COR-L47 (cell line): ENCODE measurements at places on chromosomes 16 and 17.

DNA sequence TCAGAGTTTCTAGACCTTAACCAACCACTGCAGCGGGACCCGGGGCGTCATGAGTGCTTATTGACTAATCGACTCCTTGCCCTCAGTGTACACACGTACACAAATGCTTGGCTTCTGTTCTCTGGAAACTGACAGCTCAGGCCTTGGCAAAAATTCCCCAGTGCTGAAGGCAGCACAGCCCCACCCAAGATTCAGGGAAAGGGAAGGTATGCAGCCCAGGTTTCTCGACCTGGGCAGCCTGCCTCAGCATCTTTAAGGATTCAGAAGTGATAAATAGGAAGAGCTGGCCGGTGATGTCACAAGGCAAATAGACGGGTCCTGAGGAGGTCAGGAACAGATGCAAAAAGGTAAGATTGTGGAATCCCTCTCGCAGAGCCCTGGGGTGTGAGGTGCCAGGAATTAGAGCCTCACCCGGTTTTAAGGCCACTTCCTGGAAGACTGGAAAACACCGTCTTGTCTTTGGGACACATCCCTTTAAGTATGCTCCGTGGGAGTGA is 9.0 kb upstream of the CDH3 start:
- DNase-seq: no peak

- no peak for DNase-seq
These were observed 266.5 kb upstream of the PSMD7 start for GRCh38 chr16:74030000-74030706.

DNA sequence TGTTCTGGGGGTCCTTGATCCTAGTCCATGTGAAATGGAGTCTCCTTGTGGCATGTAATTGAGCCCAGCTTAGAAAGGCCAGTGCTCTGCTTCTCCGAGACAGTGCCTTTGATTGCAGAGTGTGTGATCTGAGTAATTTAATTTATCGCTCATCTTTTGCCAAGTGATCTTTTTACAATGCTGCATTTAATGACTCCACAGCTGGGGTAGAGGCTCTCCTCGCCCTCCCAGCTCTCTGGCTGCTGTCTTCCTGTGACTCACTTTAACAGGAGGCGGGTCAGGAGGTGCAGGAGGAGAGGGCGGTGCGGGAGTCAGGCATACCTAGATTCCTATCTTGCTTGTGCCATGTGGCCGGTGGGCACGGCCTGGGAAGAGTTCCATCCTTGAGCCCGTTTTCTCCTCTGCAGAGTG is 113.4 kb upstream of the FOXF1 start:
- no peak for DNase-seq

DNA sequence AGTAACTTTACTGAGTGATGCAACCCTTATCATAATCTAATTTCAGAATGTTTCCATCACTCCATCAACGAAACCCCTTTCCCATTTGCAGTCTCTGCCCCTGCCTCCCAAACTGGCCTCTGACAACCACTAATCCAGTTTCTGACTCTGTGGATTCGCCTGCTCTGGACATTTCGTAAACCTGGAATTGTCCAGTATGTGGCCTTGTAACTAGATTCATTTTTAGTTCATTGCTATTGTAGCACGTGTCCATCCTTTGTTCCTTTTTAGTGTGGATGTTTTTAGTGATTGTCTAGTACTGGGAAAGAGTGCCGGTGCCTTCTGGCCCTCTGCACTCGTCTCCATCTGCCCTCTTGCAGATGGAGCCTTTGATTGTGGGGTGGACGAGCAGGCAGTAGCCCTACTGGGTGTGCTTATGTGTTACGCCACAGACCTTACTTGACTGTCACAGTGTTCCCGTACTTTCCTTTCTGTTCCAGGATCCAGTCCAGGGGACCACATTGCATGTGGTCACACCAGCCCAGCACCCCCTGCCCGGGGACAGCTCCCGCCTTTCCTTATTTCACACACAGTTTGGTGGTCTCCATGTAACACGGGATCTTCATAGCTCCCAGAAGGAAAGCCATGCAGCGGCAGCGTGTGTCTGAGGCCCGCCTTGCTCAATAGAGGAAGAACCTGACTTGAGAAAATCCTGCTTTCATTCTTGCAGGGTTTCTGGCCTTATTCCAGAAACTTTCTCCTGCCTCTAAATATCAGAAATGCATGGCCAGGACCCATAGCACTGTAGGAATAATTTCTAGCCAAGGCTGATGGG is 8.8 kb downstream of the KIAA0513 start:
- no peak for DNase-seq

DNA sequence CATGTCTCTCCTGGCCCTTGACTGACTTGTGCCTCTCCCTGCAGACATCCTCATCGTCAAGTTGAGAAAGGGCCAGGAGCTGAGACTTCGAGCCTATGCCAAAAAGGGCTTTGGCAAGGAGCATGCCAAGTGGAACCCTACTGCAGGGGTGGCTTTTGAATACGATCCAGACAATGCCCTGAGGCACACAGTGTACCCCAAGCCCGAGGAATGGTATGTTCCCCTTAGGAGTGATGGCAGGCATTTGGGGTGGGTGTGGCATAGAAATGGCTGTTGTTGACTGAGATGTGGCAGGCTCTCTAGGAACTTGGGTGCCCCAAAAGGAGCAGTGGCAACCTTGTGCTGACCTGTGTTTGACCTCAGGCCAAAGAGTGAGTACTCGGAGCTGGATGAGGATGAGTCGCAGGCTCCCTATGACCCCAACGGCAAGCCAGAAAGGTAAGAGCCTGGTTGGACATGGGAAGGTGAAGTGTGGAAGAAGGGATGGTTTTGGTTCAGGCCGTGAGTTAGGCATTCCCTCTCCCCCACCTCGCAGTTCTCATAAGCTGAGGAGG is 7.5 kb downstream of the POLR2C start:
- DNase-seq: no peak

DNA sequence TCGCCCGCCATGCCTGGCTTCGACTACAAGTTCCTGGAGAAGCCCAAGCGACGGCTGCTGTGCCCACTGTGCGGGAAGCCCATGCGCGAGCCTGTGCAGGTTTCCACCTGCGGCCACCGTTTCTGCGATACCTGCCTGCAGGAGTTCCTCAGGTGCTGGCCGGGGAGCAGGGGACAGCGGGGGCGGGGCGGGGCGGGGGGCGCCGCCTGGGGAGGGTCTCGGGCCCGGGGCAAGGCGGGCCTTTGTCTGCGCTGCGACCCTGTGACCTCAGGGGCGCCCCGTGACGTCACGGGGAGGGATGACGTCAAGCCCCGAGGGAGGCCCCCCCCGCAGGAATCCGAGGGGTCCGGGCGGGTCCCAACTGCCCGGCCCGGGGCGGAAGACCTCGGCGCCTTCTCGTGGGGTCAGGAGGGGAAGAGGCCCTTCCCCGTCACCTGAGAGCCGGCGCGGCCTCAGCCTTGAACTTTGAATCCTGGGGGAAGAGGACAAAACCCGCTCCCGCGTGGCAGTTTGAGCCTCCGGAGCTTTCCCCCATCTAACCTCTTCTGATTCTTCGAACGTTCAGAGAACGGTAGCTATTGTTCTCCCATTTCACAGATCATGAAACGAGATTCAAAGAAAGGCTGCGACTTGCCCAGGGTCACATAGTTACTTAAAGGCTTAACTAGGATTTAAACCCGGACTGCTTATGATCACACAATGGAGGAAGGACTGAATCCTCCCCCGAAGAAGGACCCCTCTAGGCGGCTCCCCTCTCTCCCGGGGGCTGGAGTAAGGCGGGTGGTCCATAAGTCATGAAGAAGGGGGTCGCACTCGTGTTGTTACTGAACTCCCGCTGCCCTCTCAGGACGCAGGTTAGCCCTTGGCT is 527 bp downstream of the TRAF4 start:
- DNase-seq: no peak

DNA sequence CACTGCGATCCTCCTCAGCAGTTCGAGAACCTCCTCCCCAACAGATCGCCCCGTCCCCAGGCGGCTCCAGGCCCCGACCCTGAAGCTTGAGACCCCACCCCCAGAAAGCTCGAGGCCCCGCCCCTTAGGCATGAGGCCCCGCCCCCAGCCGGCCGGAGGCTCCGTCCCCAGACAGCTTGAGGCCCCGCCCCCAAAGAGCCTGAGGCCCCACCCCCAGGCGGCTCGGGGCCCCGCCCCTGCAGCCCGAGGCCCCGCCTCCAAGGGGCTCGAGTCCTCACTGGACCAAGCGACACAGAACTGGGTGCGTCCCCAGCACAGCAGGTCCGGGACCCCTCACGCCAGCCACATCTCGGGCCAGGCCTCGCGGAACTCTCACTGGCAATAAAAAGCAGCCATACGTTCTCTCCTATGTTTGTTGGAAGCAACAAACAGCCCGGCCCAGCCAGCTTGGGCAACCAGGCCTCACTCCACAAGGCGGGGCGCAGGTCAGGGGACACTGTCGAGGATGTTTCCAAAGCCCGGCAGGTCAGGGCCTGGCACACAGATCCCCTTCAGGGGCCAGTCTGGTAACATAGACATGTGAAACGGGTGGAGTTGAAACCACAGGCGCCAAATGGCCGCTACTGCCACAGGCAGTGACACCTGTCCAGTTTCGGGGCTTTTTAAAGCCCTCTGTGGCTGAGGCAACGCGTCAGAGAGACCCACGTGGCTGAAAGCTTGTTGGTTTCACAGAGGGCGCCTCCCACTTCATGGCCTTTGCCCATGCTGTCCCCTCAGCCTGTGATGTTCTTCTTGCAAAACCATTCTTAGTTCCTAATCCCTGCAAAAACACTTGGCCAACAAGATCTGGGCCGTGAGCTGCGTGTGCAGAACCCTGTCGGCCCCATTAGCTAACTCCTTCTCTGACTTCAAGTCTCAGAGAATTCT is 224.2 kb downstream of the PARN start:
- no peak for DNase-seq

GRCh38 chr17:79132271-79133064 is 57.8 kb downstream of the ENGASE start:
- peak; percentile 95 for DNase-seq

DNA sequence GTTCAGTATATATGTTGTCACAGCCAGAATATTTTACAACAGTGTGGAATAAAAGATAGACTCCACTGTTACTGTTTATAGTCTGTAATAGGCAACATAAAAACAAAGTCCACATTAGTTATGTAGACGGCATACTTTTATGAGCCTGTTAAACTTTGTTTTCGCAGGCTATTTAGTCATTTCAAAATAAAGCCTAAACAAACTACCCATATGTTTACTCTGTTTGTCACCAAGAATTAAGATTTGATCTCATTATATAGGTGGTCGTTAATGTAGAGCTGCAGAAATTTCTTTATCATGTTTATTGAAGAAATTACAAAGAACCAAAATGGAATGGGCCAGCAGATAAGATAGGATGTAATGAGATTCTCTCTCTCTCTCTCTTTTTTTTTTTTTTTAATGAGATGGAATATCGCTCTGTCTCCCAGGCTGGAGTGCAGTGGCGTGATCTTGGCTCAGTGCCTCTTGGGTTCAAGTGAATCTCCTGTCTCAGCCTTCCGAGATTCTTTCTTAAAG is 943.8 kb upstream of the SOX9 start:
- DNase-seq: no peak

- peak; percentile 40 for DNase-seq
These were observed 33.8 kb upstream of the KPNB1 start for GRCh38 chr17:47615766-47616424.

GRCh38 chr17:44972953-44973352 is 4.8 kb upstream of the C1QL1 start:
- DNase-seq: no peak

GRCh38 chr17:32490101-32490482 is 3.3 kb downstream of the CDK5R1 start:
- peak; percentile 90 for DNase-seq

GRCh38 chr17:34663714-34664113 is 84.3 kb downstream of the TMEM132E start:
- no peak for DNase-seq

GRCh38 chr16:68646953-68647659 is 2.0 kb downstream of the CDH3 start:
- DNase-seq: no peak

DNA sequence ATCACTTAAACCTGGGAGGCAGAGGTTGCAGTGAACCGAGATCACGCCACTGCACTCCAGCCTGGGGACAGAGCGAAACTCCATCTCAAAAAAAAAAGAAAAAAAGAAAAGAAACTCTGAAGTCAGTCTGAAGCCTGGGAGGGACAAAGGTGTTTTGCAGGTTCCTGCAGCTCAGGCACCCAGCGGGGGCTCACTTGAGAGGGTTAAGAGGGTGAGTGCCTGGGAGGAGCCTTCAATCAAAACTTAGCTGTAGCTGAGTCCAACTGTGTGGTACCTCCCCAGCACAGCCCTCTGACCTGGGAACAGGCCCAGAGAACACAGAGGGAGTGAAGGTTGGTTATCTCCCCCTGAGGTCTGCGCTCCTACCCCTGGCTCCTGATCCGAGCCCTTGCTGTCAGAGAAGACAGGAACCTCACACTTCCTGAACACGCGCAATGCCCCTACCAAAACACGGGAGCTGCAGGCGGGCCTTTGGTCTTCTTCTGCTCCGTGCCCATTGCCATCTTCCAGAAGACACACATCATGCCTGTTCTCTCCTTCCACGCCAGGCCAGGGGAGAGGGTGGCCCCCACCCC is 20.4 kb upstream of the ZC3H18 start:
- no peak for DNase-seq

GRCh38 chr16:16009401-16009800 is 60.0 kb downstream of the ABCC1 start:
- DNase-seq: no peak

- DNase-seq: no peak
These were observed 2.7 kb downstream of the MYO15B start for GRCh38 chr17:75590314-75590761.

DNA sequence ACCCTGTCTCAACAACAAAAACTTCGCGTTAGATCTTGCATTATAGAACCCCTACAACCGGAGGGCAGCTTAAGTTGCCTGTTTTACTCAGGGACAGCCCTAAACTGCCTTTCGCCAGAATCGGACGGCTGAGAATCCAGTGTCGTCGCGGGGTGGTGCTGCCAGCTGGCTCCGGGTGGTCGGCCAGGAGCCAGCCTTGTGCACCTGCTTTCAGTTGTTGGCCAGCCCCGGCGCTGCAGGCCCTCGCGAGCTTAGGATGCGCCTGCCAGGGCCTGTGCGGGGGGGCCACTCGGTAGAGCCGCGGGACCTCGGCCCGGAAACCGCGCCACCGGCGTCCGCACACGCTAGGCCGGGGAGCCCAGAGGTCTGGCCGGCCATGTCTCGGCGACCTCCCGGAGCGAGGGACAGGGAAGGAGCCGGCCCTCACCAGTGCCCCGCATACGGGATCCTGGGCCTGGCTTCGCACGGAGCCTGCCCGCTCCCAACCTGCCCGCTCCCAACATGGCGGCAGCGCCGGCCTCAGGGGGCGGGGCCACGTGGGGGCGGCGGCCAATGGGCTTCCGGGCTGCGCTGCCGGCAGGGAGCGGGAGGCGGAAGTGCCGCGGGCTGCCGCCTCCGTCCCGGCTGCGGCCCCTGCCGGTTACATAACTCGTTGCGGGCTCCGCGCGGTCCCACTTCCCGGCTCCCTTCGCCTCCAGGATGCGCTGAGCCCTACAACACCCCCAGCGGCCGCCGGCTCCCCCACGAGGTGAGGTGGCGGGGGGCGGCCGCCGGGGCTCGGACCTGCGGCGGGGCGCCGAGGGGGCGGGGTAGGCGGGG is 14.2 kb downstream of the NAA60 start:
- DNase-seq: peak; percentile 96
